ENCODE measurements at places on chromosomes 11 and 22.

DNA sequence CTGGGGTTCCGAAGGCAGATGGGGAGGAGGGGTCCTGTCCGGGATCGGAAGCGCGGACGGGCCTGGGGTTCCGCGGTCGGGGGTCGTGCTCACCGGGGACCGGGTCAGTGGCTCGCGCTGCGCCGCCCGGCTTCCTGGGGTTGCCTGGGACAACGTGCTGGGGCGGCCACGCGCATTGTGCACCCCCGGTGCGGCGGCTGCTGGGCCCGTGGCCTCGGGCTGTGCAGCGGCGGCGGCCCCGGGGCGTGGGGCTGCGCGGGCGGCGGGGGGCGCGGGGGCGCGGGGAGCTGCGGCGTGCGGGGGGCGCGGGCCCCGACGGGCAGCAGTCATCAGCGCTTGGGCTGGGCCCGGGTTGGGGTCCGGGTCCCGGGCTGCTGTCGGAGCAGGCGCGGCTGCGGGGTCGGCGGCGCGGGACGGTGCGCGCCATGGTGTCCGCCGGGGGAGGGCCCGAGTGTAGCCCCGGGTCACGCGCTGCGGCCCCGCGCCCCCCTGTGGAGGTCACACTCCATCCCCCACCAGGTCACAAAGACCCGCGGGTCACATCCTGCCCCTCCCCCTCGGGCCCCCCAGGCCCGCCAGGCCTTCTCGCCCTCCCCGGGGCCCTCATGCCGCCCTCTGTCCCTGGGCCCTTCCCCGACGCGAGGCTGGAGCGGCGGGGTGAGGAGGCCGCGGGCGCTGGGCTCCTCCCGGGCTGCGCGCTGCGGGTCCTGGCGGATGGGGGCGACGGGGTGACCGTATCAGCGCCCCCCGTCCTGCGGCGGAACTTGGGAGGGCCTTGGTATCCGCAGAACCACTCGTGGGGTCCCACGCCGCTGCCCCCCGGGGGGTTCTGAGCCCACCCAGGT, at the start of gene TTLL8:
TSS of gene TTLL8 (minus strand) at position 238 of the 845 bp plus-strand sequence.
- DNase-seq: no peak

DNA sequence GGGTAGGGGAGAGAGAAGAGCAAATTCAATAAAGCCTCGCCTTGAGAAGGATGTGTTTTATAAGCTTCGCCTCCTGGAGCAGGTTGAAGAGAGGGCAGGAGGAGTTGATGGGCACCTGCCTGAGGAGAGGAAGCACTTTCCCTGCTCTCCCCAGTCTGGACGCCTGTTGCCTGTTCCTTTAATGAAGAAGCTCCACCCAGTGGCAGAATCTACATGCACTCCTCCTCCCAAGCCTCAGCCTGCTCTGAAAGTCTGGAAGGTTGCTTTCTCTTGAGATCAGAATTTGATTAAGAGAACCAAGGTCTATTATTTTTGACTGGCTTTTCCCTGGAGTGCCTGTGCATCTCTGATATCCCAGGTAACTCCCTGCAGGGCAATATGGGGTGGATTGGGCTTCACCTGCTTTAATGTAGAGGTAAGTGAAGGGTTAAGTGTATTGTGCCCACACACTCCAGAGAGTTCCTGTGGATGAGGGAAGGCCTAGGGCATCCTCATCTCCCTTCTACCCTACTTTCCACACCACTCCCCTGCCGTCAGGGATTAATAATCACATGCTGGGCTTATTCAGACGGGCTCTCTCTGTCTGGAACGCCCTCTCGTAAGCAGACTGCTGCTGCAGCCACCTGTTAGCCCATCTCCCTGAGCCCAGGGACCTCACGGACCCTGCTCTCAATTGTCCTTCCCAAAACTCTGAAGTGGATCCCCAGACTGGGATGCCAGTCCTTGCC, 22.3 kb downstream of the NTM start:
- DNase-seq: peak; percentile 12

GRCh38 chr11:61491736-61492395, 16.7 kb upstream of the LRRC10B start:
- no peak for DNase-seq

DNA sequence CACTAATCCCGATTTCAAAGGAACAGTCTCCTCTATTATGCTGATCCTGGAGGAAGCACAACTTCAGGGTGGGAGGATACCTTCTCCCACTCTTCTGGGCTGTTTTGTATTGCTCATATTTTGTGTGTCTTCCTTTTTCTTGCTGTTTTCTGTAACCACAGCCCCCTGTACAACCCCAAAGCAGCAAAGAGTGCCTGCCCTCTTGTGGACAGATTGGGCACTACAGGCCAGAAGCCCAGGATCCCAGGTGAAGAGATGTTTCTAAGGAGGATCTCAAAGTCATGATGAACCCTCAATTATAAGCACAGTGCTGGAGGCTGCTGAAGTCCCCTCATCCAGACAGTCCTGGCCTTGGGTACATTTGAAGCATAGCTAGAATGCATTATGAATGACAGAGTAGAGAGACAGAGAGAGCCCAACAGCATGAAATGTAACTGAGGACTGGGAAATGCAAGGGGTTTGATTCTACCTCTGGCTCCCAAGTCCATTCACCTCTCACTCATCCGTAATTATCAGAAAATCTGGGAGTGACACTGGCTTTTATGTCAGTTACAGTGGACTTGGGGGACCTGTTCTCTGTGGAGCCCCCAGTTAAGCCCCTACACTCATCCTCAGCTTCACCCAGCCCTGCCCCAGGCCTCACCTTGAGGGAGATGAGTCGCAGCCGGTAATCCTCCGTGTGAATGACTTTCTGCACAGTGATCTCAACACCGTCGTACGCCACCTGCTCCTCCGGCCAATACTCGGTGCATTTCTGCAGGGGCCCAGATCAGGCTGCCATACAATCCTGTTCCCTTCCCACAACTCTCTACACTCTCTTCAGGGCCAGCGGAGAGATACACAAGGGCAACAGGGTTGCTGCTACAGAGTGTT, 6.2 kb upstream of the IGSF22 start:
- peak; percentile 74 for DNase-seq

DNA sequence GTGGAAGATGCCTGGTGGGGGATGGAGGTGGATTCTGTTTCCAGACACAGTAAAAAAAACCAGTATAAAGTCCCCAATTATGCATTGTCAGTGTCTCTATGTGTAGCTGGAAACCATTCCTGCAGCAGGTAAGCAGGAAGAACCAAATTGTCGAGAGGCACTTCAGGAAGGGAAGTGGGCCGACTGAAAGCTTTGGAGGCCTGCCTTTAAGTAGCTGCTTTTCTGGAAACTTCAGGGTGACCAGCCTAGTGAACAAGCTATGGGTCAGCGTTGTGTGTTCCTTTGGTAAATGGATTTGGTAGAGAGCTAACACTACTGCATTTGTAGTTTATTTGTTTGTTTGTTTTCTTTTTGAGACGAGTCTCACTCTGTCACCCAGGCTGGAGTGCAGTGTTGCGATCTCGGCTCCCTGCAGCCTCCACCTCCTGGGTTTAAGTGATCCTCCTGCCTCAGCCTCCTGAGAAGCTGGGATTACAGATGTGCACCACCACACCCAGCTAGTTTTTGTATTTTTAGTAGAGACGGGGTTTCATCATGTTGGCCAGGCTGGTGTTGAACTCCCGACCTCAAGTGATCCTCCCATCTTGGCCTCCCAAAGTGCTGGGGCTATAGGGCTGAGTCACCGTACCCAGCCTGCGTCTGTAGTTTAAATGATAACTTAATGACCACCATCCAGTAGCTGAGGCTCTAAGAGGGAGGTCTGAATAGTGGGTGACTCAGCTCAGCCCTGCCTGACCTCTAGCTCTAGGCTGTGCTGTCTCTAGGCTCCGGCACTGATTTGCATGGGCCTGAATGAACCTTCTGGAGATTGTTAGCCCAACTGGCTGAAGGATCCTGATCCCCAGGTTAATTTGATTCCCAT, 12.8 kb downstream of the PTPRJ start:
- DNase-seq: peak; percentile 65

- peak; percentile 98 for DNase-seq
Measured at GRCh38 chr22:37953437-37954179, at the start of the genes C22orf23 and POLR2F. Gene C22orf23, minus strand, starts transcription at chr22:37953601. Its CDS starts 452 bp downstream, at chr22:37953149. Gene POLR2F, plus strand, starts transcription at chr22:37953699. Its CDS starts 89 bp downstream, at chr22:37953788.

GRCh38 chr22:31279327-31279669, 13.0 kb downstream of the PIK3IP1 start:
- no peak for DNase-seq

GRCh38 chr22:27636716-27637508, 164.6 kb downstream of the MN1 start:
- DNase-seq: no peak

DNA sequence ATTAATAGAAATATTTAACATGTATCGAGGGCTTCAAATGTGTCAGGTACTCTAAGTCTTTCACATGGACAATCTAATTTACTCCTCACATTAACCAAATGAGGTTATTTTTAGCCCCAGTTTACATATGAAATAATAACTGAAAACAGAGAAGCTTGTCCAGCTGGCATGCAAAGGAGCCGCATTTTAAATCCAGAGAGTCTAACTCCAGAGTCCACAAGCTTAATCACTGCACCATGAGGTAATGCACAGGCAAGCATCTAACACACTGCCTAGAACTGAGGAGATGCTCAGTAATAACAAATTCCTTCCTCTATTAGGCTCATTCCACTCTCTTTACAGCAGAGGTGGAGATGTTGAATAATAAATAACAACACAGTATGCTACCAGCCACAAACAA, 165.7 kb upstream of the GUCY1A2 start:
- peak; percentile 51 for DNase-seq

DNA sequence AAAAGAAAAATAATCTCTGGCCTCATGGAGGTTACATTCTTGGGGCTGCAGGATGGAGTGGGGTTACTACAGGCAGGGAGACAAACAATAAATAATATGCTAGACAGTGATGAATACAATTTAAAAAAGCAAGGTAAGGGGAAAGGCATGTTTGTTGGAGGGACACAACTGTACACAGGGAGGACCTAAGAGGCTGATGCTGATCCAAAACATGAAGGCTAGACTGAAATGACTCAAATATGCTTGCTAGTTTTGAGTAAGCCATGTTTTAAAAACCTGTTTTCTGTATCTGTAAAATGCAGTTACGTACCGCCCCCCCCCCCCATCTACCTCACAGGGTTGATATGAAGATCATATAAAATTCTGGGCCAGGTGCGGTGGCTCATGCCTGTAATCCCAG, 44.0 kb downstream of the EIF4ENIF1 start:
- DNase-seq: no peak

DNA sequence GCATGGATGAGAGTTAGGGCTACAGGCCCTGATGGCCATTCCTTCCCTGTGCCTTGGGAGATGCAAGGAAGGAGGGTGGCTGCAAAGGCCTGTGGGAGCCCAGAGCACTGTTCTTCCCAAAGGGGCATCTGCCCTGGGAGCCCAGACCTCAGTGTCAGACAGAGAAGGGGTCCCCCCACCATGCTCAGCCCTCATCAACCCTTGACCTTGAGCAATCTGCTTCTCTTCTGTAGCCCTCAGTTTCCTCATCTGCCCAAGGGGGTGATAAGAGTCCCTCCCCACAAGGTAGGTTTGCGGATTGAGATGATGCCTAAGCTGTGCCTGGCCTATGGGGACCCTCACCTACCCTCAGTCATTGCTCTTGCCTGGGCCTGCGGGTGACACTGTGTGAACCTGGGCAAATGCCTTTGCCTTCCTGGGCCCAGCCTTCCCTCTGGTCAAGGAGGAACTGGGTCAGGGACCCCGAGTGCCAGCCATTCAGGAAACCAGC, 47.5 kb downstream of the IGLL5 start:
- DNase-seq: no peak

DNA sequence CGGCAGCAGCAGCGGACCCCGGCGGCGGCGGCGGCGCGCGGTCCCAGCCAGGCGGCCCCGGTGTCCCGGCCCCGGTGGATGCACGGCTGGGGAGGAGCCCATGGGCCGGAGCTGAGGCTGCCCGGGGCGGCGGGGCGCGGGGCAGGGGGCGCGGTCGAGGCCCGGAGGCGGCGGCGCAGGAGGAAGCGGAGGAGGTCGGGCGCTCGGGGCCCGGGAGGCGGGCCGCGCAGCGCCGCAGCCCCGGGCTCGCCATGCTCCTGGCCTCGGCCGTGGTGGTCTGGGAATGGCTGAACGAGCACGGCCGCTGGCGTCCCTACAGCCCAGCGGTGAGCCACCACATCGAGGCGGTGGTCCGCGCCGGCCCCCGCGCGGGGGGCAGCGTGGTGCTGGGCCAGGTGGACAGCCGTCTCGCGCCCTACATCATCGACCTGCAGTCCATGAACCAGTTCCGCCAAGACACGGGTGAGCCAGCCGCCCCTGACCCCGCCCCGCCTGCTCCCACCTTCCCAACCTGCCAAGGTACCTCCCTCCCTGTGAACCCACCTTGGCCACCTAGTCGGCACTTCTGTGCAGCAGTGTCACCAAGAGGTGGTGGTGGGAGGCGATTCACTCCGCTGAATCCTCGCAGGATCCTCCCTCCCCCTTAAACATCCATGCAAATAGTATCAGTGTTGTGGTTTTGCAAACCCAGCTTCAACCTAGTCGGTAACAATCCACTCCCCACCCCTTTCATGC, 580 bp downstream of the DTX4 start:
- peak; percentile 41 for DNase-seq

DNA sequence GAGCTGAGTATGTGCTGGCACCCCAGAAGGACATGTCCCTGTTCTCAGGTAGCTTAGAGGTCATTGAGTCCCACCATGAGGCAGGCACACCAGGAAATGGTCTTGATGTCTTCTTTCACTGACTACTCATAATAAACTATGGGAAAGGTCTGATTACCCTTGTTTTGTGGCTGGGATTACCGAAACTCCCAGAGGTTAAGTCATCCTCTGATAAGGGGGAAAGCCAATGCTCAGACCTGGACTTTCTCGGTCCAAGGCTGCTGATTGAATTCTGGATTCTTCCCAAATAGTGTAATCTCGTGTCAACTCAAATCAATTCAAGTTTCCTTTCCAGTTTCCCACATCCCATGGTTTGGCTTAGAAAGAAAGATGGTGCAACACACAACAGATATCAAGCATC, 3.7 kb upstream of the CD44 start:
- no peak for DNase-seq

GRCh38 chr22:29408940-29409339, 20.6 kb upstream of the AP1B1 start:
- no peak for DNase-seq

DNA sequence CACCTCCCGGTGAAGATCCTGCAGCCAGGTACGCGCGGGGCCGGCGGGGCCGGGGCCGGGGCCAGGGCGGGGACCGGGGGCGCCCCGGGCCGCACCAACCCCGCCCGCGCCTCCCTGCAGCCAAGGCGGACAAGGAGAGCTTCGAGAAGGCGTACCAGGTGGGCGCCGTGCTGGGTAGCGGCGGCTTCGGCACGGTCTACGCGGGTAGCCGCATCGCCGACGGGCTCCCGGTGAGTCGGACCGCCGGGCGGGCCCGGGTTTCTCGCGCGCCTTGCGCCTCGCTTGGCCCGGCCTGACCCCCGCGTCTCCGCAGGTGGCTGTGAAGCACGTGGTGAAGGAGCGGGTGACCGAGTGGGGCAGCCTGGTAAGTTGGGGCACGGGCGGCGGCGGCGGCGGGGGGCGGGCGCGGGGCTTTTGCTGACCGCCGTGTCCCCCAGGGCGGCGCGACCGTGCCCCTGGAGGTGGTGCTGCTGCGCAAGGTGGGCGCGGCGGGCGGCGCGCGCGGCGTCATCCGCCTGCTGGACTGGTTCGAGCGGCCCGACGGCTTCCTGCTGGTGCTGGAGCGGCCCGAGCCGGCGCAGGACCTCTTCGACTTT, 531 bp downstream of the PIM3 start:
- DNase-seq: no peak

- peak; percentile 29 for DNase-seq
Measured at GRCh38 chr11:43269254-43269918, 42.4 kb upstream of the API5 start.
